Left colon (tissue), 2 donors: ENCODE measurements at places on chromosomes 7 and 10.
A peak's percentile ranks its signal among the peaks of the same experiment; 100 is the strongest.

DNA sequence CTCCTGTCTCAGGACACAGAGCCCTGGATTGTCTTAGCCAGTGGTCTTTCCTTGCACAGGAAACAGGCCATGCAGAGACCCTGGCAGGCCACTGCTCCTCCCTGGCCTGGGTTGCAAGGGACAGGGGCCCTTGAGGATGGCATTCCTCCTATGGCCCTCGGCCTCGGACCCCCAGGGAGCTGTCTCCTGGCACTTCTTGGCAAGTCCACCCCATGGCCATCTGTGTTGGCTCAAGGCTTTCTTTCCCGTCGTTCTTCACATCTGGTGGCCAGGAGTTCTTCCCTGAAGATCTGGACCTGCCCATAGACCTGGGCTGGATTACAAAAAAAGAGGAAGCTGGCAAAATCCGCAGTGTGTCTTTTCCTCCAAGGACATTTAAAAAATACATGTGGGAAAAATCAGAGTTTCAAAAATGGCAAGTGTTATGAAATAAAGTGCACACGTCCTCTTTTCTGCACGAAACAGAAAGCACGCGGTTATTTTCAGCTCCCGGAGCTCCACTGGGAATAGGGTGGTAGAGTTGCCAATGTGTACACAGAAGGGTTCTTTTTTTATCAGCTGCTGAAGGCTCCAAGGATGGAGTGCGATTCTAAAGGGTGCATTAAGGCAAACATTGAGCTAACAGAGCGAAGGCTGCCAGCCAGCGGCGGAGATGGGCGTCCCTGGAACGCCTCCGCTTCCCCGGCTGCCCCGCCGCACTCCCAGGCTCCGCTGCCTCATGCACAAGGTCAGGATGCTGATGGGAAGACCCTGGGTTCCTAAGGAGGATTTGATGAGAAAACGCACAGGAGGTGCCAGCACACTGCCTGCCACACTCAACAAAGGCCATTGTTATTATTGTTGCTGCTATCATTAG is 62.8 kb upstream of the FAM20C start:
- DNase-seq: no peak

DNA sequence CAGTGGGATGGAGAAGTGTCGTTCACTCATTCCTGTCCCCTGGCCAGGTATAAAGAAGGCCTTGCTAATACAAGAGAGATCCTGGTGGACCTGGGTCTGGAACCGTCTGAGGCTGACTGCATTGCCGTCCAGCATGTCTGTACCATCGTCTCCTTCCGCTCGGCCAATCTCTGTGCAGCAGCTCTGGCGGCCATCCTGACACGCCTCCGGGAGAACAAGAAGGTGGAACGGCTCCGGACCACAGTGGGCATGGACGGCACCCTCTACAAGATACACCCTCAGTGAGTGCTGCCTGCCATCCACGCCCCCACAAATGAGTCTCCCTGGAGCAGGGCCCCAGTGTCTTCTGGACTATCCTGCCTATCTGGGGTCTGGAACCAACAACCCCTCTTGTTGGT is 27.2 kb downstream of the HKDC1 start:
- DNase-seq: no peak

DNA sequence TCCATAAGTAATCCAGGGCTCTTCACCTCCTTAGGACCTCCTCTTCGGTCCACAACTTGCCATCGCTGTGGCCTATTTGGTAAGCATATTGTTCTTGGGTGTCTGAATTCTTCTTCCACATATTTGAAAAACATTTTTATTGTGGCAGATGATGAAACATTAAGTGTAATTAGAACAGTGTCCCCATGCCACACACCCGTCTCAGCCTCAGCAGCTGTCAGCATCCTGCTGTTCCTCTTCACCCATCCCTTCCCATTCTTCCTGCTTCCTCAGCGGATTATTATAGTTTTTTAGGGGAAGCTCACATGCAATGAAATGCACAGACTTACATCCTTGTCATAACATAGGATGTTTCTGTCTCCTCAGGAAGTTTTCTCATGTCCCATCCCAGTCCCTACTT is 20.1 kb downstream of the TDRD1 start:
- DNase-seq: no peak

DNA sequence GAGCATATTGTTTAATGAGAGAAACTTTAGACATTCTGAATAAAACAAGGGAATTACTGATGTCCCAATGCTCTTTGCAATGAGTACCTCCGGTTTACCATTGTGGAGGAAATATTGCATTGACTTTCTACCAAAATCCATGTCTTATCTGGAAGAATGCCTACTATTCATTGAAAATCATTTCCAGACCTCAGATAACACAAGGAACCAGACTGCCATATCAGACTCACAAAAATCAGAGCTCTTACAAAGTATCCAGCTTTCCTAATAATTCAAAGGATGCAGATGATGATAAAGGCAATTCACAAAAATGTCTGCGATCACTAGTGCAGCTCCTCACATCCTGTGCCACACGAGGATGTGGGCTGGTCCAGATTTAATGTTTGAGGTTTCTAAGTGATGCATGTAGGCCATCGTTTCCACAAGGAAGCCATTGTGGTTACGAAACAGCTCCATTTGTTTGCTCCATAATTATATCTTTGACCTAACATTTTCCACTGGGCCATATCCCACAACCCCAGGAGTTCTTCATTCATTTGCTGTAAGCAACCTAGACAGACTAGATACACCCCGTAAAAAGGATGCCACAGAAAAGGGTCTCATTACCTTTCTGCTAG is 831.1 kb upstream of the C7orf33 start:
- DNase-seq: no peak

- peak; percentile 64 for DNase-seq
Observed at GRCh38 chr10:67763499-67764011, 67.6 kb upstream of the CTNNA3 start.

DNA sequence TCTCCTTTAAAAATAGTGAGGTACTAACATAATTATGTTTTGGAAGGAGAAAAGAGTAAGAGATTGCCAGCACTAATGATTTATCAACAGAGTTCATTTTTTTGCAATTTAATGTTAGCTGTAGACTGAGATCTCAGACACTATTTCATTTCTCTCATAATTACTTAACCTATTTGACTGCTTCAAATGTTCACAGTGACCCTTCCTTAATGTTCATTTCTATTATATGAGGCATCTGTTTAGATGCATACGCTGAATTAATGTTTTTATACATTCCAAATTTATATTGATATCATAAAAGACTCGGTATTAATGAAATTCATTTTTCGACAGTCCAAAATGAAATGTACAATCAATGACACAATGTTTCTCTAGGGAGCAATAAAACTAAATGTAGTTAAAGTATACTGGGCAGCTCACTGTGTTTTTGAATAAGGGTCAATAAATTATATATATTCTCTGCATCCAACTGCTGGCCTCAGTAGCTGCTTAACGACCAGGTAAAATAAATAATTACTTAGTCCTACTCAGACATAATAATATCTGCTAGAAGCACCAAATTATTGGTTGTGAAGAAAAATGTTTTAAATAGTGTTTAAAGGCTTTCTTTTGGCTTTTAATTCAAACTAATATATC is 373.4 kb downstream of the MAGI2 start:
- DNase-seq: no peak

- no peak for DNase-seq
Observed at GRCh38 chr7:1243964-1244416, 11.3 kb downstream of the UNCX start.

DNA sequence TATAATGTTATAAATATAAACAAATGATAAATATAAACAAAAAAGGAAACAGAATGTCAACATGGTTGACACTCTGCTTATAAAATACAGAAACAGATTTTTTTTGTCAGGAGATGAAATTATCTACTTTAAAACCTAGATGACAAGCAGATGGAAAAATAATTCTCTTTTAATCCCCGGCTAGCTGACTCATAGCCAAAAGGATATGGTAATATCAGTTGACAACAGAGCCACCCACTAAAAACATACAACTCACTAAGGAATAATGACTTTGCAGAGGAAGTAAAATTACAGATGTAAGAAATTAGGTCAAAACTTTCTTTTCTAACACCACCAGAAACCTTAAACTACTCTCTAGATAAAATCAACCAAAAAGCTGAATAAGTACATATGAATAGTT is 131.1 kb upstream of the ABCB5 start:
- DNase-seq: no peak

DNA sequence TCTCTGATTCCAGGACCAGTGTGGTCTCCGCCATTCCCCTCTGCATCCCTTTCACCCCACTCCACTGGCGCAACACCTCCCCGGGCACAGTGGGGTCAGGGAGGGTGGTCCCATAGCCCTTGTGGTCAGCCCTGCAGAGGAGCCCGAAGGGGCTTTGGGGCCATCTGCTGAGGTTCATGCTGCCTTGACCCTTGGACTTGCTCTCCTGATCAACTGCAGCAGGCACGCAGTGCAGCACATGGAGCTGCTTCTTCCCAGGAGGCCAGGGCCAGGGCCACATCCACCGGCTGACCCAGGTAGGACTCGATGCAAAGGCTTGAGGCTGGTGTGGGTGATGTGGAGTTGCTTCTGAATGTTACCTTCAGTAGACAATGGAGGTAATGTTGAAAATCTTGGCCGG is 35.1 kb downstream of the PDIA4 start:
- no peak for DNase-seq

GRCh38 chr10:106424981-106425380 is 739.5 kb downstream of the SORCS1 start:
- no peak for DNase-seq
